ENCODE measurements at places on chromosomes 2 and 18. TPM values are rescaled to one million over a fixed set of nuclear protein-coding genes. Genes with fewer than 3 reads are reported as not detected.

GRCh38 chr2:76080154-76080553 is 369.4 kb upstream of the GCFC2 start:
- no peak for DNase-seq

DNA sequence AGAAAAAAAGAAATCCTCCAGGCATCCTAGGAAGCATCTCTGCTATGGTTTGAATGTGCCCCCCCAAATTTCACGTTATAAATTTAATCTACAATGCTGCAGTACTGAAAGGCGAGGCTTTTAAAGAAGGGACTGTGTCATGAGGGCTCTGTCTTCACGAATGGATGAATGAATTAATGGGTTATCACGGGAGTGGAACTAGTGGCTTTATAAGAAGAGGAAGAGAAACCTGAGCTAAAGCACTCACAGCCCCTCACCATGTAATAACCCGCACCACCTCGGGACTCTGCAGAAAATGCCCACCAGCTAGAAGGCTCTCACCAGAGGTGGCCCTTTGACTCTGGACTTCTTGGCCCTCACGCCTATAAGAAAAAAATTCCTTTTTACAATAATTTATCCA is 27.6 kb downstream of the RNU4ATAC start:
- no peak for DNase-seq

- no peak for DNase-seq
Measured at GRCh38 chr2:169108099-169108884, 38.9 kb downstream of the DHRS9 start.

- no peak for DNase-seq
Measured at GRCh38 chr2:11830708-11831301, 84.4 kb downstream of the LPIN1 start.

DNA sequence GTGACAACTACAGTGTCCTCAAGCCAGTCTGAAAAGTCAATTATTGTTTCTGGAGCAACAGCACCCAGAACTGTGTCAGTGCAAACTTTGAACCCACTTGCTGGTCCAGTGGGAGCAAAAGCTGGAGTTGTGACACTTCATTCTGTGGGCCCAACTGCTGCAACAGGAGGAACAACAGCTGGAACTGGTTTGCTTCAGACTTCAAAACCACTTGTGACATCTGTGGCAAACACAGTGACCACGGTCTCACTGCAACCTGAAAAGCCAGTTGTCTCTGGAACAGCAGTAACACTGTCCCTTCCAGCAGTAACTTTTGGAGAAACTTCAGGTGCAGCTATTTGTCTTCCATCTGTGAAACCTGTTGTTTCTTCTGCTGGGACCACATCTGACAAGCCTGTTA is 59.8 kb downstream of the TAF4B start:
- DNase-seq = no peak

GRCh38 chr18:36977121-36977520 is 148.2 kb downstream of the KIAA1328 start:
- DNase-seq = no peak

DNA sequence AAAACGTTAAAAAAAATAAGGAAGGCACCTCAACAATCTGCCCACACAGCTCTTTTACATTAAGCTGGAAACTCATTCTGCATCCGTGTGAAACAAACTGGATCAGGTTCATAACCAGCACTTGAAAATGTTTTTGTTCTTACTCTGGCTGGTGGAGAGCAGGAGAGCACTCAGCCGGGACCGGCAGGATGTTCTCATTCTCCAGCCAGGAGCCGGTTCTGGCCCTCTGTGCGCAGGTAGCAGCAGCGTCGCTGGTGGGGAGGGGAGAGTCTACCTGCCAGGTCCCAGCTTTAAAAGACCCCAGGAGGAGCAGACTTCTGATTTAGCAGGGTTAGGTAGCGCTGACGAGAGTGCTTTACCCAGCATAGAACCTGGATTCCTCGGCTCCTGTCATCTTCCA is 834.9 kb upstream of the SALL3 start:
- DNase-seq = no peak

- no peak for DNase-seq
Measured at GRCh38 chr2:150120326-150120955, 367.0 kb downstream of the RND3 start.

GRCh38 chr18:36993068-36993467 is 164.1 kb downstream of the KIAA1328 start:
- no peak for DNase-seq

STPG4 gene
- 1.1 TPM for total RNA-seq

SLC23A3 gene
- total RNA-seq = 0.36 TPM

LHCGR gene
- total RNA-seq = not detected

ASAP2 gene
- total RNA-seq = 25.1 TPM

DOK6 gene
- total RNA-seq = 1.9 TPM

PRR30 gene
- total RNA-seq = not detected

PROM2 gene
- total RNA-seq = 2.3 TPM

CCDC102B gene
- 16.3 TPM for total RNA-seq

CPS1 gene
- total RNA-seq = 0.99 TPM

SNTG2 gene
- 0.99 TPM for total RNA-seq

EMX1 gene
- not detected for total RNA-seq
